ENCODE measurements at places on chromosomes 1 and 21.

DNA sequence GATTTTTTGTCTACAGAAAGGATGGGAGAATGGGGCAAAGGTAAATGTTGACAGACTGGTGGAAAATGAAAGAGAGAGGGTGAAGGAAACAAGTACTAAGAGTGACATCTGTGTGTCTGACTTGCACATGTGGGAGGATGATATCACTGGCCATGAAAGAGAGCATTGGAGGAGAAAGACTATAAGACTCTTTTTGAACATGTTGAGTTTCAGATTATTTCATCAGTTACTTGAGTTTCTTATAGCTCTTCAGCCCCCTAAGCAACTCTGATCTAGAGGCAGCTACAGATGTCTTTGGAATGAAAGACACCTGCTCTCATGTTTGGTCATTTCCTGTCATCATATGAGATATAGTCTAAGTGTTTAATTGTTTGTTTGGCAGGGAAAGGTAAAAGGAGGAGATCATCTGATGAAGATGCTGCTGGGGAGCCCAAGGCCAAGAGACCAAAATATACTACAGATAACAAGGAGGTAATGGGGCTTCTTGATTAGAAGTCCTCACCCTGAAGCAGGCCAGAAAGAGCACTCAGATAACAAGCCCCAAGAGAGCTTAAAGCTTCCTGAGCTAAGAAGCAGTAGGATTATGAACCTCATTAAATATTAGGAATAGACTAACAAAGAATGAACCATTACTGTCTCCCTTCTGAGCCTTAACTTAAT is 4.5 kb downstream of the POLR3C start:
- no peak for DNase-seq

- DNase-seq = no peak
Observed at GRCh38 chr1:89523572-89524368, 859 bp upstream of the LRRC8B start.

- DNase-seq = no peak
Observed at GRCh38 chr1:21811875-21812305, at the start of gene LDLRAD2. Gene LDLRAD2, plus strand, starts transcription at chr1:21812265. Its CDS starts 187 bp downstream, at chr1:21812452.

GRCh38 chr1:15454256-15454655 is 2.3 kb upstream of the CELA2A start:
- DNase-seq = no peak

GRCh38 chr1:186730951-186731729 is 50.9 kb upstream of the PTGS2 start:
- no peak for DNase-seq

- no peak for DNase-seq
Observed at GRCh38 chr1:174976436-174977108, 23.2 kb upstream of the CACYBP start.

GRCh38 chr1:198657550-198658064 is 18.8 kb downstream of the PTPRC start:
- peak; percentile 86 for DNase-seq

GRCh38 chr1:60055336-60055735 is 18.2 kb downstream of the C1orf87 start:
- DNase-seq = no peak
